NCI-H226 (cell line): ENCODE measurements at places on chromosomes 11 and 22.

- DNase-seq, result peak; percentile 39
Observed at GRCh38 chr11:91296629-91297028, 928.0 kb upstream of the FAT3 start.

DNA sequence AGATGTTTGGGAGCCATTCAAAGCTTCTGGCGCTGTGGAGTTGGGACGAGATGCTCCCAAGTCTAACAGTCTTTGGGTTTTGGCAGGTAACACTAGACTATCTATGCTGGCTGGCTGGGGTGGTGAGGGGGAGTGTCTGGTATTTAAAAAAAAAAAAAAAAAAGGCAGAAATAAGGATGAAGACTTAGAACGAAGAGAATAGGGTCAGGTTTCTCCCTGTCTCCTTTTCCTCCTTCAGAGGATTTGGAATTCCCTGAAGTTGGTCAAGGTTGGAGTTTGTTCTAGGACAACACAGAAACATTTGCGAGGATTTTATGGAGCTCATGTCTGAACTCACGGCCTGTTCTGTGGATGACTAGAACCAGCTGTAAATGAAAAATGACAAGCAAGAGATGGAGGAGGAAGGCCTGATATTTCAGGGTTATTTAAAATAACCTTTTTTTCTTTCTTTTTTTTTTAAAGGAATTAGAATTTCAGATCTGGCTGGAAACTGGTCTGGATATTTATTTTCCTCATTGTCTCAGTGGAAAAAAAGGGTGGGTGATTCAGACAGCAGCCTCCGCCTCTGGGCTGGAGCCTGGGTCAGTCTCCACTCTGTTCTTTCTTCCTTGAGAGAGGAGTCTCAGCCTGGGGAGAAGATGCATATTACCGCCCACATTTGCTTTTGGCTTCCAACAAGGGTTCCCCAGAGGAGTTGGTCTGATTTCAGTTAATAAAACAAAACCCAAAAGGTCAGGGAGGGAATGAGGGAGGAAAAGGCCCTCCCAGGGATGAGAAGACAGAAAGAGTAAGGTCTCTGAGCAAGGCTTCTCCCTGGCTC, 80.1 kb downstream of the USP35 start:
- DNase-seq, result no peak

- no peak for DNase-seq
Observed at GRCh38 chr11:112178428-112178827, 3.1 kb downstream of the BCO2 start.

- DNase-seq, result no peak
Observed at GRCh38 chr22:37731804-37732471, 35.1 kb downstream of the TRIOBP start.

DNA sequence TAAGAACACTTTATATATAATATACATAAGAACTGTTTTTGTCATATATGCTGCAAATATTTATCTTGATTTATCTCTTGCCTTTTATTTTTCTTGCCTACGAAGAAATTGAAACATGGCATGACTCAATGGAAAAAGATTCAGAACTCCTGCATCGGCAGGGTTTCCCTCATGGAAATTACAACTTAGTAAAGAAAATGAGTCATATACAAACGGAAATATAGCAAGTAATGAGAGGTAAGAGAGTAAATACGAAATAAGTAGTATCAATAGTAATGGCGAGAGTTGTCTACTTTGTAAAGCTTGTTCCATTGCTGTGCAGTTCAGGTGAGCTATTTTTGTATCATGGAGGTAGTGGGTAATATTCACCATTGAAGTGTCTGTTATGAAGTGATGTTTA, 350.4 kb downstream of the DDX10 start:
- peak; percentile 68 for DNase-seq

GRCh38 chr22:42695294-42695693, 25.4 kb downstream of the A4GALT start:
- no peak for DNase-seq

DNA sequence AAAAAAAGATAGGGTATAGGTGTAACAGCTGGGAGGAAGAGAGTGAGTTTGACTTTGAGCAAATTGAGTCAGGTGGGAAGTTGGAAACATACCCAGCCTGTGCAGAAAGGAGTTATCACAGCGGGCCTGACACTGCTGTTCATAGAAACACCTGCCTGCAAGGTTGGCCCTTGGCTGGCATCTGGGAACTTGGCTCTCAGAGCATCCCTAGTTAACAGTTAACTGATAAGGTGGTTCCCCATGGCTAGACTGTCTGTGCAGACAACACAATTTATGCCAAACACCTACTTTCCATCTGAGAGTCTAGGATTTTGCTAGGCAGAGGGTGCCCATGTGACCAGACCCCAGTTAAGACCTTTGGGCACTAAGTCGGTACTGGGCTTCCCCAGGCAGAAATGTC, 31.4 kb downstream of the ADAMTS8 start:
- no peak for DNase-seq

GRCh38 chr22:36977401-36977861, 41.8 kb downstream of the TST start:
- DNase-seq, result no peak

GRCh38 chr11:1589996-1590395, 4.9 kb upstream of the KRTAP5-1 start:
- DNase-seq, result no peak

- DNase-seq, result no peak
Observed at GRCh38 chr11:57674251-57674650, 6.3 kb downstream of the ZDHHC5 start.

DNA sequence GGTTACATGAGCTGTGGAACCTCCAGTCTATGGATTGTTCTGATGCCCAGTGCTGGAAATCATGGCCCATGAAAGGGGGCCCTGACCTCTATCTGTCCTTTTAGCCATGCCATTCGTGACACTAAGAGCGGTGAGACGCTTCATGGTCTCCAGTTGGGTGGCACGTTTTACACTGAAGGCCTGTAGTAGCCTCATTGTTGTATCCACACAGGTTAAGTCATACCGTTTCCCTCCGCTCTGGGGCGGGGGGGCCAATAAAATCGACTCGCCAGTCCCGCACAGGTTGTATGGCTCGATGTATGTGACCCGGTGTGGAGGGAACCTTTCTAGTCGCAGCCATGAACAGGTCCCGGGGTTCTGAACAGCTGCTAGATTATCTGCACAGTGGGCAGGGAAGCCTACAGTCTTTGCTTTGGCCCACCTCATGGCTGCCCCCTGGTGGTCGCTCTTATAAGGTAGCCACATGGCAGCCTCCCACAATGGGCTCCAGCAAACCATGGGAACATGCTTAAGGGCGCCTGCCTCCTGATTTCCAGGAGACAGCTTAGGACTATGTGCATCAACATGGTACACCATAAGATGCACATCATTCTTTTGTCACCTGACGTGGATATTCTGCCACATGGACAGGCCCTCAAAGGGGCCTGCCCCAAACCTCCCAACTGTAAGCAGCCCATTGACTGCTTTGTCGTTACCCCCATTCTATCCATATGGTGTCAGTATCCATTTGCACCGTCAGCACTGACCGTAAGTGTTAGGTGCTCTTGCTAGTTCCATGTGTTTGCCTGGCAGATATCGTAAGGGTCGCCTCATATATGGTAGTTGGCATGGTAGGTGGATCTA, 19.7 kb upstream of the APOL3 start:
- no peak for DNase-seq

GRCh38 chr11:9219572-9219971, 45.6 kb downstream of the DENND5A start:
- peak; percentile 72 for DNase-seq

- peak; percentile 26 for DNase-seq
Observed at GRCh38 chr11:88231894-88232482, 56.7 kb upstream of the RAB38 start.

DNA sequence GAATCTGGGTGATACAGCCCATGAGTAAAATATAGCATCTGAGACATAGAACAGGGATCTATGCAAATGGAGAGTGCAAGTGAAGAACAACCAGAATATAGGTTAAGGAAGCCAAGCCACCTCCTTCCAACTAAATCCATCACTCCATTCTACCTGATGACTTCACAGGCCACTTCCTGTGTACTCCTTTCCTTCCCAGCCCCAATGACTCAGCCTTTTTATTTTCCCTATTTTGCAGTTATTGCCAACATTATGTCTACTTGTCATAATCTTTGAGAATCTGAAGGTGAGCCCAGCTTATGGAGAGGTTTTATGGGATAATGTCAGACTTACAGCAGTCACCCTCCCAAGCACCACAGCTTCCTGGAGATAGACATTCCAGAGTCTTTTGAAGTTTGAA, 1.4 kb upstream of the OR52M1 start:
- no peak for DNase-seq

DNA sequence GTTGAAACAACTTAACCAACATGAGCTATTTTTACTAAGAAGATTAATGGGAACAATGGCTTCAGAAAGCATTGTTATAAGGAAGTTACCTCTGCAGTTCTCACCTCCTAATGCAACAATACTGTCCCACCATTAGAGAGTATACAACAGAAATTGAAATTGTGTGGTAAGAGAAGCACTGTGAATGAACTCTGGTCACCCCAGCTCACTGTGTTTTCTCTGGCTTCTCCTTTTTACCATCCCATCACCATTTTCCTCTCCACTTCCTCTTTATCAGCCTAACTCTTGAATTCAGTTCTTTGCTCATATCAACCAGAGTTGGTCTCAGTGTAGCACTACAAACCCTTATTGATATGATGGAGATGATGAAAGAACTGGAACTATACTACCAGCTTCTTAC, 138.0 kb upstream of the POU2AF2 start:
- no peak for DNase-seq

DNA sequence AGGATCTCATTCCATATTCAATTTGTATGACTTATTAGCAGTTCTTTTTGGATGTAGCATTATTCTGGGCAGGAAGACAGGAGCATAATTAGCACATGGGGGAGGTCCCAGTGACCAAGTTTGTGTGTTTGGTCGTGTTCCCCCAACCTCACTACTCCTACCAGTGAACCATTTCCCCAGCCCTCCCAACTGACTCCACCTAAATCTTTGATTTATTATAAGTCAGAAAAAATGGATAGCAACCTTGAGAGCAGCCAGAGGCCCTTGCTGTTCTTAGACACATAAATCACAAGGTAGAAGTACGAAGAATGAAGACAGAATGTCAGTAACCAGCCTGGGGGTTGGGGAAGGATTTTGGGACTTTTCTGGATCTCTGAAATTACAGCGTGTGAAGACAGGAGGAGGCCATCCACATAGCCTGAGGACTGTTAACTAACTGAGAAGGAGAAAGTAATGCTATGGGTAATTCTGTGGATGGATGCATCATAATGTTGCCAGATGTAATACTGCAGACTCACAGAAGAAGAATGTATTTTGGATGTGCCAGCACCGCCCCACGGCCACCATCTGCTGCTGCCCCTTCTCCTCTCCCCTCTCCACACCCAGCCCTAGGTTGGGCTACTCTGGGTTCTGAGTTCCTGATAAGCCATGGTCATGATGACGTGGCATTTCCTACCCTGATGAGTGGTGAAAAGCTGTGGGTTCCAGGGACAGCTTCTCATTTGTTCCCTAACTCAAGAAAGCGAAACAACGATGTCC, 124.3 kb upstream of the TTC12 start:
- DNase-seq, result peak; percentile 80

GRCh38 chr11:34425867-34426266, 12.9 kb upstream of the CAT start:
- DNase-seq, result no peak

GRCh38 chr22:44936201-44936600, 73.6 kb downstream of the PHF21B start:
- DNase-seq, result no peak

- DNase-seq, result no peak
Observed at GRCh38 chr11:115501502-115501892, 2.7 kb downstream of the CADM1 start.

DNA sequence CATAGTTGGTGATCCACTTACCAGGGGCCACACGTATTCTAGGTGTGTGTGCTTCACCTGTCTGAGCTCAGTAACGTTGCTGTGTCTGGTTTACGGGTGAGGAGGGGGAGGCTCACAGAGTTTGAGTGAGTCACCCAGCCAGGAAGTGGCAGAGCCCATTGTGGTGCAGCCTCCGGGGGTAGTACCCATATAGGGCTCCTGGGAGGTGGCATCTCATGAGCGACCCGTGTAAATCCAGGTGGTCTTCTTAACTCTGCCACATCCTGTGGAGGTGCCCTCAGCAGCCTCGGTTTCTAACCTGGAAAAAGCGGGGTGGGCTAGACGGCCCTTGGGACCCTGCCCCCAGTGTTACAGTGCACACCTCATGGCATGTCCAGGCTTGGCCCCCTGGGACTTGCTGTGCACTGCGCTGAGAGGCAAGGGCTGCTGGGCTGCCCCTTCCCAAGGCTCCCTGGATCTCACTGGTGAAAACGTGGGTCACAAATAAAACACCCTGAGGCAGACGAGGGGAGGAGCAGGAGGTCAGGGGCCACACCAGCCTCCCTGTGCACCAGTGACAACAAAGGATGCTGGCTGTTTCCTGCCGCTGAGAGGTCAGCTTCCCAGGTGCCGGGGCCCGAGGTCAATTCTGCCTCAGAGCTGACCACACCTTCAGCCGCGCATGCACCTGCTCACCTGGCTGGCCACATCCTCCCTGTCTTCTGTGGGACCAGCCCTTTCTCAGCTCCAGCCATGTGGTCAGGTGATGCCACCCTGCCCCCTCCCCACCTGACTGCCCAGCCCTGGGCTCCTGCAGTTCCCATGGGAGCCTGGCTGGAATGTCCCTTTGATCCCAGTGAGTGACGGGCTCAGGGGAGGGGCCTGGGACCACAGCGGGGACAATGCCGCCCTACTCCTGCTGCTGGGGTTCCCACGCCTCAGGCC, 305.1 kb downstream of the CTTN start:
- no peak for DNase-seq

GRCh38 chr11:128421577-128422330, 165.6 kb downstream of the ETS1 start:
- peak; percentile 81 for DNase-seq

DNA sequence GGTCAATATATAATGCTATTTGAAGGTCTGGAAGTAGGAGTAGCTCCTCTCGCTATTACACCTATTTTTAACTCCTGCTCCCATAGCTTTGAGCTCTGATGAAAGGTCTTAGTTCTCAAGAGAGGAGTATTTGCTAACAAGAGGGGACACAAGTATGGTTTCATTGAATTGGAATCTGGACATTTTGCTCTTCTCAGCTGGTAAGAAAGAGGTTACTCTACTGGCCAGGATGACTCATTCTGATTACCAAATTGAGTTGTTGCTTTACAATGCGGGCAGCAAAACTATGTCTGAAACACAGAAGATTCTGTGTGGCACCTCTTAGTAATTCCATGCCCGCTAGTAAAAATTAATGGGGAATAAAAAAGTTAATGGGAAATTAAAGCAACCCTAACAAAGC, 63.6 kb upstream of the EP300 start:
- peak; percentile 77 for DNase-seq

DNA sequence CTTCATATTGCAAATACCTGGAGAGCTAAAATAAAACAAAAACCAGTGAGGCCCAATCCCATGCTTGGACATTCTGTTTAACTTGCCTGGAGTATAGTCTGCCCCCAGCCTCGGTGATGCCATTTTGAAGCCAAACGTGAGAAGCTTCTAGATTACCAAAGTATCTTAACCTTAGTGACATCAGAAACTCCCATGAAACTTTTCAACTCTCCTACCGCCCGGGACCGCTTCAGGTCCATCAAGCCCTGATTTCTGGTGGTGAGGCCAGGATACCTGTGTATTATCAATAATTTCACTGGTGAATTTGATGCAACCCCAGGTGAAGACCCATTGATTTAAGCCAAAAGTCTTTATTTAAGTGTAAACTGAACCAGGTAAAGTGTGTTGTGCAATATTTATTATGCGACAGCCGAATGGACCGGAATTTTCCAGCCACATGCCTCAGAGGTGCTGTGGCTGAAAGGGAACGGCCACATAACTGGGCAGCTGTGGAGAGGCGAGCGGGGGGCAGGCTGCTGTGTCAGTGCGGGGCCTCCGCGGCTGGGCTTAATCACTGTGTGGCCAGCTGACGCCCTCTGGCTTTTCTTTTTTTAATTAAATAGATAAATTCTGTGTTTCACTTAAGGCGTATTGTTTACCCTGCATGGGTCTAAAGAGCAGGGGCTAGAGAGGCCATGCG, 385.5 kb upstream of the B3GAT1 start:
- DNase-seq, result no peak
